ENCODE measurements at places on chromosomes 12 and 14.

- DNase-seq = peak; percentile 45
Observed at GRCh38 chr14:35390577-35391387, 13.8 kb downstream of the NFKBIA start.

DNA sequence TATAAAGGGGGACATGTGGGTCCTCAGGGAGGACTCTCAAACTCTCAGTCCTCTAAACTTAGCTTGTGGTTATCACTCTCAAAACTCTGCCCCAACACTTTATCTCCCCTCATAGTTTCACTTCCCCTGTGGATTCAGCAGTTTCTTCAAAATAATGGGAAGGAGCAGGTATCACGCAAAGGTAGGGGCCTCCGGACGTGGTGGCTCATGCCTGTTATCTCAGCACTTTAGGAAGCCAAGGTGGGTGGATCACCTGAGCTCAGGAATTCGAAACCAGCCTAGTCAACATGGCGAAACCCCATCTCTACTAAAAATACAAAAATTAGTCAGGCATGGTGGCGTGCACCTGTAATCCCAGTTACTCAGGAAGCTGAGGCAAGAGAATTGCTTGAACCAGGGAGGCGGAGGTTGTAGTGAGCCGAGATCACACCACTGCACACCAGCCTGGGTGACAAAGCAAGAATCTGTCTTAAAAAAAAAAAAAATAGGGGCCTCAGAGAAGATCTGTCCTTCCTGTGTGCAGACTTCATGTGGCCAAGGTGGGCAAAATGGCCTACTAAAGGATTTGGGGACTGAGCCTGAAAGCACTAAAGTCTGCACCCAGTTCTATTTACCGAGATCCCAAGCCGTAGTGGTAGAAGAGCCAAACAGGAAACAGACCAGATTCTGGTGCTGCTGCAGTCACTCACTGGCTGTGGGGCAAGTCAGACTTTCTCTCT is 6.4 kb downstream of the ITGB7 start:
- DNase-seq = no peak

DNA sequence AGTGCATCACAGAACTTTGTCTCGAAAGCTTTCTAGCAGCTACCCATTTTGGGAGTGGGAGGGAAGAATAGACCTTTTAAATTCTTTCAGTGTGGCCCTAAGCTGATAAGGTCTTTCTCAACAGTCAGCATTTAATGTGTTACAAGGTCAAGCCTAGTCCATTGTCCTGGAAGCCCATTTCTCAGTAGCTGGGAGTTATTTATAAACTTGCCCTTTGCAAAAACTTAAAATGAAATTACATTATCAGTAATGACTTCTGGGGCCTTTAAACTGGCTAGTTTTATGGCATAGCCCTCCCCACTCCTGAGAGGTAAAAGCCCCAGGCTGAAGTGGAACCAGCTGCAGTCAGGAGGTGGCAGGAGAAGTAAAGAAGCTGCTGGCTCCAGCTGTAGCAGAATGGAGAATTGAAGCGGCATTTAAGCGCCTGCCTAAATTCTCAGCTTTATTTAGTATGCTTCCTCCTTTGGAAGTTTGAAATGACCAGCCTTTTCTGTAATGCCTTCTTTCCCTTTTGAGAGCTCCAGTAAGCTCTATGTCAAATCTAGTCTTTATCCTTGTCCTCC is 12.4 kb downstream of the COPZ1 start:
- DNase-seq = no peak

GRCh38 chr14:41609704-41610183 is 3.1 kb downstream of the LRFN5 start:
- DNase-seq = peak; percentile 74

GRCh38 chr12:71708658-71709057 is 22.8 kb downstream of the TMEM19 start:
- DNase-seq = peak; percentile 69

GRCh38 chr12:998020-998874 is 7.2 kb downstream of the ERC1 start:
- DNase-seq = peak; percentile 12

DNA sequence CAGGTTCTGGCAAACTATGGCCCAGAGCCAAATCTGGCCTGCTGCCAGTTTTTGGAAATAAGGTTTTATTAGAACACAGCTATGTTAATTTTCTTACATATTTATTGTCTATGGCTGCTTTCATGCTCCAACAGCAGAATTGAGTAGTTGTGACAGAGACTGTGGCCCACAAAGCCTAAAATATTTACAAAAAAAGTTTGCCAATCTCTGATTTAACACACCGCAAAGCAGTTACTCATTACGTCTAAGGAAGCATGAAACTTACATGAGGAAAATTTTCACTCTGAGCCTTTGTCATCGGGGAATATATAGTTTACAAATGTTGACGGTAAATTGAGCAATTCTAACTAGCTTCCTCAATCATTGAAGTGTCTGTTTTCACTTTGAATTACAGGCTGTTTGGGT is 96.5 kb downstream of the UNC79 start:
- DNase-seq = peak; percentile 68

- DNase-seq = peak; percentile 70
Observed at GRCh38 chr12:116339800-116340371, 62.4 kb upstream of the MED13L start.

GRCh38 chr12:105961821-105962671 is 176.7 kb downstream of the NUAK1 start:
- no peak for DNase-seq

DNA sequence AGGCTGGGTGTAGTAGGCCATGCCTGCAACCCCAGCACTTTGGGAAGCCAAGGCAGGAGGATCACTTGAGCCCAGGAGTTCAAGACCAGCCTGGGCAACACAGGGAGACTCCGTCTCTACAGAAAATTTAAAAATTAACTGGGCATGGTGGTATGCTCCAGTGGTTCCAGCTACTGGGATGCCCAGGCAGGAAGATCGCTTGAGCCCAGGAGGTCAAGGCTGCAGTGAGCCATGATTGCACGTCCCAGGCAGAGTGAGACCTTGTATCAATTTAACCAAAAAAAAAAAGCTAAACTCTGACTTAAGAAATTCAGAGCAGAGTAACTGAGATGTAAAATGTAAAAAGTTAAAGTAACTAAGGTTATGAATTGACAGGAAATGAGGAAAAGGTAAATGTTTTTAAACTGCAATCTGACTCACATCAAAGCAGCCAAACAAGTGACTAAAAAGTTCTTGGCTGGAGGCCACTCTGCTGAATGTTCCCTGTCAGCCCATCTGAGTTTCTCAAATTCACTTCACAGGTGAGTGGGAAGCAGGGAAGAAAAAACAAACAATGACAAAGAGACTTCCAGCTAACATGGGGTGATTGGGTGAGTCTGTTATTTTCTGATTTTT is 21.3 kb downstream of the PRKD1 start:
- peak; percentile 84 for DNase-seq

GRCh38 chr14:55115861-55116245 is 13.2 kb upstream of the LGALS3 start:
- DNase-seq = no peak

- DNase-seq = peak; percentile 96
Observed at GRCh38 chr12:42698213-42698612, 108.7 kb upstream of the PRICKLE1 start.

- no peak for DNase-seq
Observed at GRCh38 chr12:29220632-29221336, 71.7 kb downstream of the FAR2 start.

- peak; percentile 48 for DNase-seq
Observed at GRCh38 chr14:58488550-58488949, 61.0 kb downstream of the KIAA0586 start.

DNA sequence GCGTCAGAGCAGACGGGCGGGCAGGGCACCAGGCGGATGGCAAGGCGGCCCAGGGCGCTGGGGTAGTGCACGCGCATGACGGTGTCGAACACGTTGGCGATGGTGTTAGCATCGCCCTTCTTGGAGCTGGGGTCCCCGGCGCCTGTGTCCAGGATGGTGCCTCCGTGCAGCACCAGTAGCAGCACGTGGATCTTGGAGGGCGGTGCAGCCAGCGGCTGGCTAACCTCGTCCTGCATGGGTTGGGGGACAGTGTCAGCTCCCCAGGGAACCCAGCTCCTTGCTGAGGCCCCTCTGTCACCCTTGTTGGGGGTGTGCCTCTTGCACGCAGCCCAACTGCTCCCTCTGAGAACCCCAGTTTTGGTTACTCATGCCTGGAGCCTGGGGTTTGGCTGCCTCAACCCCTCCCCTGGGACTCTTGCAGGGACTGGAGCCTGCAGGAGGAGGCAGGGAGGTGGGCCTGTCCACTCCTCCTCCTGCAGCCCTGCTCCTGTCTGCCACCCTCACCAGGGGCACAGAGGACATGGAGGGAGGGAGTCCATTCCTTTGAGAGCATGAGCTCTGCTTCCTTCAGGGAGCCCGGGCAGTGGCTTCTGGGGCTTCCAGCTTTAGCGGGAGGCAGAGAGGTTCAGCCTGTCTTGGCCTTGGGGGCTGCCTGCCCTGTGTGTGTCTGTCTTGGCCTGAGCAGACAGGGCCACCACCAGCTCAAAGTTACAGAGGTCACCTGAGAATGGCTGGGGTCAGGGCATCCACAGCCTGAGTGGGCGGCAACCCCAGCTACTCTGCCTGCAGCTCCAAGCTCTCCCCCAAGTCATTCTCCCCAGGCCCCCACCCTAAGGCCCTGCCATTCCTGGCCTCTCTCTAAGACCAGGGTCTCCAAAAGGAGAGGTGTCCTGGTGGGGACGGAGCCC is 17.1 kb downstream of the ARL6IP4 start:
- no peak for DNase-seq

DNA sequence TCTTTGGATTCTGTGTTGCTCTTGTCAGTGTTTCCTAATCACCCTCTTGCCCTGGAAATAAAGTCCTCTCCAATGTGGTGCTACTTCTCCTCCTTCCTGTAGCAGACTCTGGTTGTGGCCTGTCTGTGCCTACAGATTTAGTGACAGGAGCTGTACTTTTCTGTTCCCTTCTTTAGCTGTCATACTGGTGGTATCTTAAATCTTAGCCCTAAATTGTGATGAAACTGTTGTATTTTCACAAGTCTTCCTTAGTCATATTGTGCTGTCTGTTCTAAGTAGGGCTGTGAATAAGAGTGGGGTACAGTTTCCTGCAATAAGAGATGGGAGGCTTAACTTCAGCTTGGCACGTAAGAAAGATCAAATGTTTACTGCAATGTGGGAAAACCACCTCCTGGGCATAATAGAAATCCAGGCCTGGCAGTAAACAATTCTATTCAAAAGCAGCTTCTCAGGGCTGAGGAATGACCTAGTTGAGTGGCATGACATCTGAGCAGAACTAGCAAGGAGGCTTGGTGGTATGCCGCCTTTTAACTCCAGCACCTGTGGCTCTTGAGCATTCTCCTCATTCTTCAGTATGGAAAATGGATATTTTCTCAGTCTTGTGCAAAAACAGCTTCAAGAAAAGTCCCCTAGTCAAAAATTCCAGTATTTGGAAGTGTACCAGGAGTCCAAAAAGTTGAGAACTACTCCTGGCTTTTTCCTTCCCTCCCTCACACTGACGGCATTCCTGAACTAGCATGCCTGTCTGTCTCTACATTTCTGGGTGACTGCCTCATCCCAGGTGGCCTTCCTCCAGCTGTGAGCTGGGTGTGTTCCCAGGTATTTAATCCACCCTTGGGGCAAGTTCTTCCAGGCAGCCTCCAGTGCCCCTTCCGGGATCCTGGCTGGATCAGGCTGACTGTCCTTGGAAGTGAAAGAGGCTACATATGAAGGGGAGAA is 19.5 kb downstream of the ANO6 start:
- DNase-seq = peak; percentile 74

GRCh38 chr12:52537101-52537500 is 15.8 kb downstream of the KRT71 start:
- no peak for DNase-seq

- no peak for DNase-seq
Observed at GRCh38 chr14:20956376-20956976, 1.2 kb downstream of the RNASE2 start.

DNA sequence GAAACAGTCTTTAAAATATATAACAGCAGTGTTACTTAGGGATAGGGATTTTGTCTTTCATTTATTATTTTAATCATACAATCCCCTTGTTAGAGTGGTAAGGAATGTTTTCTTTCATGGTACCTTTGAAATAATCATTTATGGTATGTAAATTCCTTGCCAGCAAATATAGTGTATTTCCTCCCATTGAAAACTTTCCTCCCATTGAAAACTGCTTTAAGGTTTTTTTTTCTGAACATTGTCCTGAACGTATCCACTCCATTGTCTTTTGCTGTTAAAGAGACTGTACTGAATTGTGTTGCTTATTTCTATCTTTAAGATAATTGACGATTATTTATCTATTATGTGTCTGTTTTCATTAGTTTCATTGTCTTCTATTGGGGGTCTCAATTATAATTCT is 83.5 kb downstream of the PPHLN1 start:
- DNase-seq = no peak

- peak; percentile 95 for DNase-seq
Observed at GRCh38 chr12:42779186-42779859, 189.8 kb upstream of the PRICKLE1 start.

GRCh38 chr12:104805186-104805585 is 152.9 kb downstream of the SLC41A2 start:
- peak; percentile 70 for DNase-seq

GRCh38 chr12:1234073-1234472 is 243.1 kb downstream of the ERC1 start:
- DNase-seq = peak; percentile 56

GRCh38 chr12:80643961-80644360 is 63.5 kb upstream of the MYF6 start:
- peak; percentile 35 for DNase-seq

DNA sequence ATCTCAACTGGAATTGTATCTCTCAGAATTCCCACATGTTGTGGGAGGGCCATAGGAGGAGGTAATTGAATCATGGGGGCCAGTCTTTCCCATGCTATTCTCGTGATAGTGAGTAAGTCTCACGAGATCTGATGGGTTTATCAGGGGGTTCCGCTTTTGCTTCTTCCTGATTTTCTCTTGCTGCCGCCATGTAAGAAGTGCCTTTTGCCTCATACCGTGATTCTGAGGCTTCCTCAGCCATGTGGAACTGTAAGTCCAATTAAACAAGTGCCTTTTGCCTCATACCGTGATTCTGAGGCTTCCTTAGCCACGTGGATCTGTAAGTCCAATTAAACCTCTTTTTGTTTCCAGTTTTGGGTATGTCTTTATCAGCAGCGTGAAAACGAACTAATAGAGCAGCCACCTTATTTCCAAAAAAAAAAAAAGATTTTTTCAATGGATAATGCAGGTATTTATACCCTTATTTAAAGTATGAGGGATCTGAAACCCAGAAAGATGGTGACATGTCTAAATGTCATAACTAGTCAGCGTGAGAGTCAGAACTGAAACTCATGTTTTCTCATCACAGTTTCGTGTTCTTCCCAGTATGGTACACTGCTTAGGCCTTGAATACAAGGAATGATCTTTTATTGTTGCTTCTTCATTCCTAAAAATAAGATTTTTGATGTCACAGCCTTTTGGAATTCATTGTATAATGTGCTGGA is 89.6 kb downstream of the ERC1 start:
- DNase-seq = no peak

GRCh38 chr12:109605016-109605415 is 31.4 kb downstream of the MVK start:
- DNase-seq = no peak

- DNase-seq = peak; percentile 100
Observed at GRCh38 chr12:1474041-1474573, 120.3 kb downstream of the FBXL14 start.

- DNase-seq = no peak
Observed at GRCh38 chr12:4383304-4383865, 3.9 kb upstream of the FGF23 start.

Measured in fibroblast of mammary gland (primary cell).